ENCODE measurements at places on chromosomes 1 and 21.

DNA sequence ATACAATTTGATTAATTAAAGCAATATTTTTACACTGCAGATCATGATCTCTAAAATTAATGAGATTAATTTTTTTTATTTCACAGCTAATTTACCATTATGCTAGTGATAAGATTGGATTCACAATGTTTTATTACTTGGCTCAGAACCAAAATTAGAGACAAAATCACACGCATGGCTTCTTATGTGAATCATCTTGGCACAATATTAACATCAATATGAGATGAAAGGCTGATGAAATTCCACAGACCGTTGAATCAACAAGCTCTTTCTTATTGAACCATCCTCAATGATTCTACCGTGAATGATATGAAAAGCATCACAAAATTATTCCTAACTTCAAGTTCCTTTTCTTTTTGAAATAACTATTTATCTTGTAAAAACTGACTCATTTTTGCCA, 544.9 kb downstream of the KCNT2 start:
- peak; percentile 31 for DNase-seq

GRCh38 chr1:234973426-234974250, 155.0 kb downstream of the TOMM20 start:
- DNase-seq: no peak

DNA sequence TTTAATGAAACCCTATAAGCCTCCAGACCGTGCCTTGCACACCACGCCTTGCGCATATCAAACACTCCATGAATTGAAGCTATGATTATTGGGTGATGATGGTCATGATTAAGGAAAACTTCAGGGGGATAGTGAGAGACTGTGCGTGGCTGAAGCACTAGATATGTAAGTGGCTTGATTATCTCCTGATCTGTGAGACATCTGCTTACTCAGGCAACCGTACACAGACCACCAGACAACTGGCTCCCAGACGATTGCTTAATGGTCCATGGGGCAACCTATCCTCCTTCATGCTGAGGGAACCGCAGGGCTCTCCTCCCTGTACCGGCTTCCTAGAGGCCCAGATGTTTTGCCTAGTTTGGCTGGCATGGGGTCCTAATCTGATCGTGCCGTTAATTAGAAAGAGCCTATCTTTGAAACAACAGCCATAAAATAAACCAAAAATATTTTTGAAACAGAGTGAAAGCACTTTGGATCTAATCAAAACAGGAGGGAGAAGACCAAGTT, 51.6 kb downstream of the IRF2BP2 start:
- no peak for DNase-seq

DNA sequence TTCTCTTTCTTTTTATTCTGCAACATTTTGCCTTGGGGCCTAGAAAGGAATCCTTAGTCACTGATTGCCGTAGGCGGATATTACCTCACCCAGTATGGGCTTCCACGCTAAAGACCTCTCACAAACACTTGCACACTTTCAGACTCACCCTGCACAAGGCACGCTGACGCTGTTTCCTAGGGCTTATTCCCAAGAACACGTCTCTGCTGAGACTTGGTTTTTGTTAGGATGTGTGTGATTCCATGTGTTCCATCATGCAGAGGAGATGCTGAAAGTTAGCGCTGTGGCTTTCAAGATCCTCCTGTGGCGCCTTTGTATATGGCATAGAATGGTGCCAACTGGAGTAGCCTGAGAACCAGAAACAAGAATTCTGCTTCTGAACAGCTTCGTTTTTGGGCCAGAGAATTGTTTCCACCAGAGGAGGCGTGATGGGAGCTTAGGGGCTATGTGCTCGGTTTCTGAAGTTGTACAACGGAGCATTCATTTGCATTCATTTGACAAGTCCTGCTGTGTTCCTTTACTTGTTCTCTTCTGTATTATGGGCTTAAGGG, 297.0 kb downstream of the DISC1 start:
- DNase-seq: peak; percentile 88

All from brain (organoid and tissue), 16 donors.